ENCODE measurements at places on chromosomes 12 and 14. TPM values are rescaled to one million over a fixed set of nuclear protein-coding genes. Genes with fewer than 3 reads are reported as not detected.

Gene PLEK2
- 4.2 TPM for total RNA-seq

Gene MYH6
- total RNA-seq = 1.5 TPM

Gene KRT75
- not detected for total RNA-seq

Gene ABCC9
- total RNA-seq = 14.1 TPM

Gene TMEM119
- 90.9 TPM for total RNA-seq

Gene SAMD15
- total RNA-seq = 1.7 TPM

Gene SOAT2
- not detected for total RNA-seq

Gene TAS2R30
- 3.1 TPM for total RNA-seq

Gene RNASE7
- total RNA-seq = not detected

Gene TCL1A
- total RNA-seq = not detected

Gene SLC25A21
- 0.47 TPM for total RNA-seq

Gene MUCL1
- total RNA-seq = not detected

Gene GRIP1
- 1.9 TPM for total RNA-seq

Gene IL31
- total RNA-seq = not detected

Gene NRDE2
- 17.4 TPM for total RNA-seq

Gene DENR
- 36.5 TPM for total RNA-seq

Gene KRT82
- total RNA-seq = not detected

Gene PIANP
- total RNA-seq = 0.44 TPM

Gene ZBTB39
- 3.8 TPM for total RNA-seq

Gene A2ML1
- not detected for total RNA-seq

Gene CCDC196
- not detected for total RNA-seq

Gene KLHL33
- total RNA-seq = 0.20 TPM

Gene TBX3
- 28.3 TPM for total RNA-seq

Gene STYK1
- total RNA-seq = 1.4 TPM

Gene CIROP
- not detected for total RNA-seq

Gene RFX4
- not detected for total RNA-seq

Gene ARG2
- total RNA-seq = 14.8 TPM

Gene TAS2R43
- total RNA-seq = 0.71 TPM

Gene ADCY4
- total RNA-seq = 38.2 TPM

Gene STXBP6
- 17.2 TPM for total RNA-seq

Gene TSHR
- total RNA-seq = 0.24 TPM

Gene SLC6A15
- total RNA-seq = 0.21 TPM

Gene DTX1
- total RNA-seq = 3.8 TPM

Gene MMAB
- total RNA-seq = 76.1 TPM

Gene TBK1
- total RNA-seq = 17.8 TPM

Gene SIX4
- 1.9 TPM for total RNA-seq

Gene KLRC1
- 1.3 TPM for total RNA-seq

Gene KRT86
- total RNA-seq = 0.97 TPM

Gene RASAL1
- total RNA-seq = 0.17 TPM

Gene SGPP1
- total RNA-seq = 19.8 TPM

Gene CAPZA3
- not detected for total RNA-seq

Gene C1QL4
- not detected for total RNA-seq

Gene TRHDE
- 0.87 TPM for total RNA-seq

Gene CCDC177
- not detected for total RNA-seq

Gene AKAP5
- total RNA-seq = 1.7 TPM

Gene B4GALNT1
- 2.0 TPM for total RNA-seq

Gene SOS2
- total RNA-seq = 27.8 TPM

Gene PIWIL1
- total RNA-seq = not detected

Gene TMEM179
- 0.73 TPM for total RNA-seq

Gene RHEBL1
- 0.71 TPM for total RNA-seq

Gene APOF
- total RNA-seq = not detected

Gene OTX2
- not detected for total RNA-seq

Gene SALL2
- 12.4 TPM for total RNA-seq

Gene DDHD1
- 16.7 TPM for total RNA-seq

Gene KCNK13
- 2.8 TPM for total RNA-seq

Gene ZC2HC1C
- 4.6 TPM for total RNA-seq

Data from left lung (tissue), 14 donors.